ENCODE measurements at places on chromosomes 12 and 14.

- DNase-seq: no peak
These were observed 12.2 kb downstream of the PTPN11 start for GRCh38 chr12:112430929-112431328.

DNA sequence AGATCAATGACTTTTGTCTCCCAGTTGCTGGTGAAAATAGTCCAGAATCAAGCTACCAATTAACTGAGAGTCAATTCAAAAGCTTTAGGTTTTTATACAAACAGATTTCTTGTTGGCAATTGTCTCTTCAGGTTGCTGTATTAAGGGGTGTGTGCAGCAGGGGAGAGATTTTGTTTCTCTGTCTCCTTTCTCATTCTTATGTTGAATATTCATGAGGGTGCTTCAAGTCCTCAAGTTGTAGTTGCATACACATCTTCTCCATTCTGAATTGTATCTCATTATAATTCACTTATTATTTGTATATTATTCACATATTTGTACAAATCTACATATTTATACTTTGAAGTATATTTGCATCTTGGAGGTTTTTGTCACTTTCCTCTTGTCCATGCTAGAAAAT, 126.7 kb upstream of the PTPRQ start:
- no peak for DNase-seq

- DNase-seq: no peak
These were observed 211.8 kb downstream of the PPM1H start for GRCh38 chr12:62722971-62723680.

DNA sequence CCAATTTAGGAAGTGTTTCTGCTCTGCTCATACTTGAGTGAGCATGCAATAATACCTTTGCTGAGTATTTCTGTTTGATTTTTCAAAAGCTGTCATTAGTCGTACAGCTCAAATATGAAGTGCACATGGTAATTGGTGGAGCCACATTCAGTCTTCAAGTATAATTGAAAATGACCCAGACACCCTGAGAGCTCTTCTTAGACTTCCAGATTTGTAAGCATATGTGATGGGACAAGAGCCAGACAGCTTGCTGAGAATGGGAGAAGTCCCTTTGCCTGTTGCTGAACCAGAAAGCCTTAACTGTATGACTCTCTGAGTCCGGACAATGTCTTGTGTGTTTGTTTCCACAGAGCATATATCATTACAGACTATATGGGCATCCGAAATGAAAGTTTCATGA, 307.3 kb downstream of the TMEM117 start:
- no peak for DNase-seq

DNA sequence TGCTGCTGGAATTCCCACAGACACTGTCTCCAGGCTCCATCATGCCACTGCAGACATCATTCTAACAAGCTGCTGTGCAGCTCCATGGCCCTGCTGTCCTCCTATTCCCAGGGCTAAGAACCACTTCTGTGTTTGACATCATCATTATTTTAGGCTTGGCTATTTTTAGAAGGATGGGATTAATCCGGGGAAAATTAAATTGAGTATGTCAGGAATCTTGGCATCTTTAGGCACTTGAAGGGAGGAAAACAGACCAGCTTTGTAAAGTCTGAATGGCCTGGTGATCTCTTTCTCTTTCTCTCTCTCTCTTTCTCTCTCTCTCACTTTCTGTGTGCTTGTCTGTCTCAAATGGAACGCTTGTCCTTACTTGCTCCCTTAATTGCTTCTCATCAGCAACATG, 568.3 kb upstream of the FLRT2 start:
- no peak for DNase-seq

GRCh38 chr12:14949631-14950030, 11.3 kb upstream of the ERP27 start:
- DNase-seq: no peak

GRCh38 chr12:27922531-27923139, 49.9 kb downstream of the PTHLH start:
- DNase-seq: no peak

DNA sequence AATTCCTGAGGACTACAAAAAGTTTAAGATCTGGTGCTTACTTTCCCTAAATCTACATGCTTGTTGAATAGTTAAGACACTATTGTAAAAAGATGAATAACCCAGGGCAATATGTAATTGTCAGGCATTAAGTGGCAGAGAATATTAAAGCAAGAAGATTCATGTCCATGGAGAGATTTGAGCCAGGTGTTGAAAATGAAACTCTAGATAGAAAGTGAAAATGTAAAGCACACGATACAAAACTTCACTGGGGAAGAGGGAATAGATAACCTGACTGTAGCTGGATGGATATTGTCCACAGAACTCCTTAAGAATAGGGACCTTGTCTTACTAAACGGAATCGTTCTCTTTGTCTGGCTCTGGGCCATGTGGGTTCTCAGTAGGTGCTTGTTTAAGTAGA, 5.0 kb downstream of the CAND1 start:
- no peak for DNase-seq

GRCh38 chr14:63282997-63283883, 35.5 kb downstream of the GPHB5 start:
- DNase-seq: no peak

DNA sequence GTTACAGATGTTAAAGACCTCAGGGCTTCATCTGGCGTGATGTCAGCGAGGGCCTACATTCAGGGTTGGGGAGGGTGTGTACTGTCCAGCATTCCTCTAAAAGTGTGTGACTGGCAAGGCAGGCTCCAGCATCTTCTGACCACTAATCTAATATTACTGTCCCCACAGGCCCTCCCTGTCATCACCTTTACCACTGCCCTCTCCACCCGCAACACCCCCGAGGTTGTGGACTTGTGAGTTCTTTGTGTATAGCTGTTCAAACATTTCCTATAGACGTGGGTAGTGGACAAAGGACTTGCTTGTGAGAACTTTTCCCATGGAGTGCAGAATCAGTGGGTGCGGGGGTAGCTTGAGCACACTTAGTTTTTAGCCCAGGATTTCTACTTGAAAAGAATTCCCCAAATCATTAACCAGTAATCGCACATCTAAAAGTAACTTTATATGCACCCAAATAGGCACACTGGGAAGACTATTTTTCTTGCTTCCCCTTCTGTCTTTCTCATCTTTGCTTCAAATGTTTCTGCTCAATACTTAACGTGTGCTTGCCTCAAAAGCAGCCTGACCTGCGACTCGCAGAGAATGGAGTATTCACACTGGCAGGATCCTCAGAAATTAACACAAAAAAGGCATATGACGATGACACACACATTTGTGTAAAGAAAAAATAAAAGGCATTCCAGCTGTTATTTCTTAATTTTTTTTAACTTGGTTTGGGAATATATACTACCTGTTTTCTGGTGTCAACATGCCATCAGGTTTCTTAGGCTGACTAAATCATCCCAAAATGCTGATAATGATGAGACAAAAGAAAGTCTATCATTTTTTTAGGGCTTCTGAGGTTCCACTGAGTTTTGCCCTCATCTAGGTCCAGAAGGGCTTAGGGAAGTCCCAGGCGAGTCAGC, 158.4 kb upstream of the HIF1A start:
- no peak for DNase-seq

GRCh38 chr12:27257104-27257843, 13.2 kb downstream of the STK38L start:
- no peak for DNase-seq

DNA sequence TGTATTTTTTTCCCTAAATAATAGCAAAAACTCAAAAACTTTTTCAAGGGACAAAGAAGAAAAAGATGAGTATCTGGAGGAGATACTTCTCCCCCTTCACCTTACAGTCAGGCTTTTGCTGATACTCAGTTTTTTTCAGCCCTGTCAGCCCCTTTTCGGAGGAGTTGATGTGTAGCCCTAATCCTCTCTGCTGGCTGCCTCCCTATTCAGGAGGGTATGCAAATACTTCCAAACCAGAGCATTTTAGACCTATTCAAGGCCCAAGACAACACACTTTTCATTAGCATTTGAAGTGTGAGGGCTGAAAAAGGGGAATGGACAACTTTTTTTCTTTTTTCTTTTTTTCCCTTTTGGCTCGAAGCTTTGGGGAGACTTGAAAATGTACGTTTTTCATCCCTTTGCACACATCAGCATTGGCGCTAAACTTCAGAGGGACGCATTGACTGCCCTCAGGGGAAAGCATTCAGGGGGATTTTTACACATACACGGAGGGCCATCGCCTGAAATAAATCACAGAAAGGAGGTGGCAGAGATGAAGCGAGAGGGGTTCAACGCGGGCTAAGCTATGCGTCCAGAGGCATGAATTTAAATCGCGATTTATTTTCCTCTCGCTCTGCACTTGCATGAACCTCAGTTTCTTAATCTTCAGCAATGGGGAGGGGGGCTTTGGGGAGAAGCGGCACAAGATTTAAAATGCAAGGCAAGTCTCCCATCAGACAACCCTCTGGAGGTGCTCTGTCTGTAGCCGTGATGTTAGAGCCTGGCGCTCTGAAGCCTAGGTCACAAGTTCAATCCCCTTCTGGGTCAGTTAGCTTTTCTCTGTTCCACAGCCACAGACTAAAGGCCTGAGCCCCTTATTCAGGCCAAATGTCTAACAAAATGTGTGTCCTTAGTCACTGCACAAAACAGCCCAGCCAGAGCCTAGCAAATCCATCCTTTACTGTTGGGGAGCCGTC, 86.3 kb downstream of the ASCL1 start:
- DNase-seq: no peak

- no peak for DNase-seq
These were observed 366.8 kb downstream of the VRK1 start for GRCh38 chr14:97164021-97164420.

DNA sequence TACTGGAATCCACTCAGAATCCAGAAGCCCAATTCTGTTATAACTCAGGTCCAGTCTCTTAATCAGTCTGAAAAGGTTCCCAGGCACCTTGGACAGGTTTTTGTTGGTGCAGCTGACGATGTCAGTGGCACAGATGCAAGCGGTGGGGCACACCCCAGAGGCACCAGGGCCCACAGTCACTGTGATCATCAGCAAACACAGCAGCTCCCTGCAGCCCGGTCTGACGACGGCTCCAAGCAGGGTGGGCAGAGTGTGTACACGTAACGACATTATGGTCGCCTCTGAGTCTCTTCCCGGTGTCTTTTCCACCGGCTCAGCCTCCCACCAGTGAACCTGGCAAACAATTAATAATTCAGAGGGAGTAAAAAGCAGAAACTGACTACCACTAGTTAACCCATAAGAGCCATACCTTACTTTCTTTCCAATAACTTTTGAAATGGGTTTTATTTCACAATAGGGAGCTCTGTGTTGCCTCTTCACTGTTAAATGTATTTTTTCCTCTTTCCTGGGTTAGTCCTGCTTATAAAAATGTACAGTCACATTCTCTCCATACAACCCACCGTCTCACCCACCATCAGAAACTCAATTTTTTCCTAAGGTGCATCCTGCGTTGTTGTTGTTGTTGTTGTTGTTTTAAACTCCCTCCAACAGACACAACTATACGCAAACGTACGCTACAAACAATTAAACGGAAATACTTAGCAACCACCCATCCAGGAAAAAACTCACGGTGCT, 521 bp upstream of the PCED1B start:
- no peak for DNase-seq

GRCh38 chr12:106147956-106148355, 9.2 kb upstream of the NUAK1 start:
- DNase-seq: no peak

DNA sequence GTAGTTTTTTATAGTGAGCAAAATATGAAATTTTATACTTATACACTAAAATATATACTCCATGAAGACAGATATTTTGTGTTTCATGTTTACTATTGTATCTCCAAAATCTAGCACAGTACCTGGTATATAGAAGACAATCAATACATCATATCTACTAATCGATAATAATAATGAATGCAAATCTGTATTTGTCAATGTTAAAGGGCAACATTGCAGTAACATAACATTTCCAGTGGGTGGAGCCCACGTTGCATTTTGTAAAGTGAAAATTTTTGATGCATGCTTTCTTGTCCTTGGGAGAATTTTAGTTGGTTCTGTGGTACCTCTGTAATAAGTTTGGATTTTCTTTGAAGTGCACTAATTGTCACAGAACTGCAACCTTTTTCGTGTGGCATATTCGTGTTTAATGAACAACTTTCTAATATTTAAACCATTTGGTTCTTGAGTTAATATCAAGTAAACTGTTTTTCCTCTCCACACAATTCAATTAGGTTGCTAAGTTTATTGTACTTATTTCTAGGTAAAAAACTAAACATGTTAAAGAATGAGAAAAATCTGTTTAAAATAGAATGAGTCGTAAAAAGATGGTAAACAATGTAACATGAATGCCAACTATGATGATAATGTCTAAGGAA, 47.4 kb downstream of the AVPR1A start:
- no peak for DNase-seq

- no peak for DNase-seq
These were observed 96.3 kb downstream of the PAX9 start for GRCh38 chr14:36757734-36758601.

DNA sequence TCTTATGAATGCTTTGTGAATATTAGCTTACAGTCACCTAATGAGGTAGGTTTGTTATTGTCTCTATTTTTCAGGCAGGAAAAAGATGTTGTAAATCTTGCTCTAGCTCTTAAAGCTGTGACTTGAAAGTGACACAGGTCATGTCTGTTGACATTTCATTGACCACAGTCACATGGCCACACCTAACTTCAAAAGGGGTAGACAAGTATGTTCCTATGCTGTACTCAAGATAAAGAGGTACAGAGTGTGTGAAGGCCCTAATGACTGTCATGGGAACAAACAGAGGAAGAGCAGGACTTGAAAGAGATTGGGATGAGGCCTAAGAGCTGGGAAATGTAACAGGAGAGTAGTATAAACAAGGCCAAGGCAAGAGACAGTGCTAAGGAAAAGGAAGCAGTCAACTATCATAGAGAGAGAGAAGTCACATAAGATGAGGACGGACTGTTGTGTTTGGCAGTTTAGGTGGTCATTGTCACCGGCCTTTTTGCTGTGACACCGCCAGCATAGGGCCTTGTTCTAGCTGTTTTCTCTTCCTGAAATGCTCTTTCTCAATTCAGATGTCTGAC, 181.0 kb downstream of the CFAP54 start:
- no peak for DNase-seq

DNA sequence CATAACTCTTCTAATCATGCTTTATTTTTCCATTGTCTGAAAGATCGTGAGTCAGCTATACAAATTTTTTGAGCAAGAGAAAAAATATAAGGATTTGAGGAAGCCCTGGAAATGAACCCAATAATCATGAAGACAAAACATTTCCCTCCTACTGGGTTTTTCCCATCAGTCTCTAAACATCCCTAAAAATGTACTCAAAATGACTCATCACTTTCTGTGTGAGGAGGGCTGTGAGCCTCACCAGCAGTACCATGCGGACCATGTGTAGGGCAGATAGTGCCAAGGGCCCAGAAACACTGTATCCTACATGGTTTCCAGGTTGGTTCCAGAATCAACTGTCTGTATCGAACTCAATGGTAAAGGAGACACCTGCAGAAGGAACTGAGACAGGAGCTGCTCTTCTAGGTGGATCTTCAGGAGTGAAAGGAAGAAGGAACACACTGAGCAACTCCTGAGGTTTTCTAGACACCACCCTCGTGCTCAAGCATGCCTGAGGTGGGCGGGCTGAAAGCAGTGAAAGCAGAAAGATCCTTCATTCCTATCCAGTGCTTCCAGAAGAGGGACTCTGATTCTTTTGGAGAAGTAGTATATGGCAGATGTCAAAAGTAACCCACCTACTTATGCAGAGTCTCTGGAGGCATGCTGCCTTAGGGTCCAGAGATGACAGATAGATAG, 48.6 kb upstream of the RHOJ start:
- DNase-seq: no peak

All from stimulated activated CD8-positive, alpha-beta memory T cell treated with anti-CD3 and anti-CD28 coated beads, Interleukin-4, amount 100 ng/mL, for 4 hours (primary cell).